ENCODE measurements at places on chromosomes 7 and 10.

GRCh38 chr7:2526659-2527504, 7.3 kb downstream of the LFNG start:
- DNase-seq, result no peak

- DNase-seq, result no peak
Observed at GRCh38 chr10:74641659-74642058, 184.7 kb upstream of the KAT6B start.

DNA sequence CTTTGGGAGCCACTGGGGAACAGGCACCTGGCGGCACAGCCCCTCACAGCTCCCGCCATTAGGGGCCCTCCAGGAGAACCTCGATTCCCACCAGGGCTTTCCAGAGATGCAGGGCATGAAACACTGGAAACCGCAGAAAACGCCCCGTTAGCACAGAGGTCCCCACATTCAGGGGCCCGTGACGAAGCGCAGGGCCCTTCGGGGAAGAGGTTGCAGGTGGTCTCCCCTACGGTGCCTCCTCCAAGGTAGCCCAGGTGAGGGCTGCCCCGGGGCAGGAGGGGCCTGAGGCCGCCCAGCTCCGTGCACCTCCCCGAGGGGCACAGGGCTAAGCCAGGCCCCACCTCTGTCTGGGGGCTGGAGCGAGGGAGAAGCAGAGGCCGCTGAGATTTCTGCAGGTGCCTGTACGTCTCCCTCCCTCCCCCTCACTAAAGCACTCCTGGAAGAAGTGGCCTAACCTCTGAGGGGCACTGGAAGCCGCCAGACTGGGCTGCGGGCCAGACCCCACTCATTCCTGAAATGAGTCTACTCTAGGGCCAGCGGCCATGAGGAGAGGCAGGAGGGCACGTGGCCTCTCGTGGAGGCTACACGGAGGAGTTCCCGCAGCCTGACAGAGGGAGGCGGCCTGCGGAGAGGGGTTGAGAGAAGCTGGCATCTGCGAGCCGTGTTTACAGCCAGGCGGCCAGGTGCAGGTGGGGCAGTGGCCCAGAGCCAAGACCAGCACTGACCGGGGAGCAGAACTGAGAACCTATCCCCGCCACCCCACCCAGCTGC, 6.9 kb downstream of the PDGFA start:
- no peak for DNase-seq

- DNase-seq, result no peak
Observed at GRCh38 chr7:28674359-28674782, 262.1 kb downstream of the CREB5 start.

GRCh38 chr10:4357911-4358310, 468.1 kb upstream of the AKR1E2 start:
- no peak for DNase-seq

DNA sequence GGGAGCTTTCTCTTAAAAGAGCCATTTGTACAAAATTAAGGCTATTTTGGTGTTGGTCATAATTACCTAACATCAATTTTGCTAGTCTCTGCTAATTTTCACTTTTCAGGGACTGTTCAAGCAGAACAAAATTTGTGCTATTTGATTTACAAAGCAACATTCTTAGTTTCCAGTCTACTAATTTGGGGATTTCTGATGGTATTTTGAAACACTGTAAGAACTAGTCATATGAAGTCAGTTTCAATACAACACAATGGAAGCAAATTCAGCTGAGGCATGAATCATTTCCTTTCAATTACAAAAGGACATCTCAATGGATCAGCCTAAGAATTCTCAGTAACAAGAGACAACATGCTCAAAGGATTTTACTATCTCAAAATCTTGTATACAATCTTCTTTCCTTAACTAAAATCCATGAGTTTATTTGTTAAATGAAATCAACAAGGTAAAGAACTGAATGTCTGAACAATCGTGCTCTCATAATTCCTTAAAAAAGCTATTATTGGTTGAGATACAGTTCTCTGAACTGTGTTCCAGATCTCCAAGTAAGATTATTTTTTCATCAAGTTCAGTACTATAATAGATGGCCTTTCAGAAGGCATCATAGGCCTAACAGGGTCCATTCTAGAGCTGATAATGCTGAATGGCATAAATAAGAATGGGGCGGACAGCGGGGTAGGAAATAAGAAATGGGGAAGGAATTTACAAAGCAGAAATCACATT, 144.6 kb downstream of the NRCAM start:
- DNase-seq, result peak; percentile 50

- DNase-seq, result no peak
Observed at GRCh38 chr7:36661135-36661840, 63.0 kb downstream of the AOAH start.

DNA sequence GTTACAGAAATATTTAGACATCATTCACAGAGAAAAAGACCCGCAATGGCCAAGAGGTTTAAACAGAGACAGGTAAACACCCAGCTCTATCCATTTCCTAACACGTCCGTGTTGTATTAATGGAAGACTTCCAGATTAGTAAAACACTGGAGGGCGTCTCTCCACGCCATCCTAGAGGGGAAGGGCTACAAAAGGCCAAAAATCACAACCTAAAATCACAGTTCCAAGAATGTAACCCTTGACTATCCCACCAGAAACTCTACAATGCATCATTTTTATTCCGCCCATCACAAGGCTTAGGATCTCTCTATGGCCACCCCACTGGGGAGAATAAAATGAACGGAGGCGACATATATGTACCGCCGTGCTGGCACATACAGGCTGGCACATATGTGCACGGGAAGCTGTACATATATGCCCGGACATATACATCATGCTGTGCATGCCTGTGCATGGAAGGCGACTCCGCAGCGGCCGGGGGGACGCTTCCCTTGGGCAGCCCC, 734 bp downstream of the PCLO start:
- no peak for DNase-seq

- no peak for DNase-seq
Observed at GRCh38 chr10:91540733-91541132, 92.1 kb downstream of the PPP1R3C start.

GRCh38 chr7:105046414-105046813, 32.4 kb downstream of the KMT2E start:
- no peak for DNase-seq

GRCh38 chr7:144470078-144470477, 66.6 kb upstream of the NOBOX start:
- no peak for DNase-seq

DNA sequence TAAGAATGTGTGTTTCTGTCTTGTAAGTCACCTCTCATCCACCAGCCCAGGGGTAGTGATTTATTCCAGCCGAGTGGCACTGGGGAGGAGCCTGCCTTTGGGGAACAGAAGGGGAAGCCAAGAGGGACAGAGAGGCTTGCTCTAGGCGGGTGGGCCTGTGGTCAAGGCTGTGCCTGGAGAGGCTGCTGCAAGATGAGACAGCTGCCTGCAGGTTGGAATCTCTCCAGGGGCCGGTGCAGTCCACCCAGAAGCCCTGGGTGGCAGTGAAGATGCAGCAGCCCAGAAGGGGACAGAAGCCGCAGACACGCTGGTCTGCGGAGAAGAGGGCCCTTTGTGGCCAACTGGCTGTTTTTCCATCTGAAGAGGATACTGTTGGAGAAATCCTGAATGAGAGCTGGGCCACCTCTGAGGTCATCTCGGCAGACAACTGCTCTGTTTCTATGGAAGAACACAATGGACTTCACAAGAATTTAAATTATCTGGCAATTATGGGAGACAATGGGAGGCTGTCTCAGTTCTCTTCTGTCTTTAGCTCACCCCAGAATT, 175.7 kb downstream of the GFRA1 start:
- DNase-seq, result no peak

- peak; percentile 51 for DNase-seq
Observed at GRCh38 chr7:40329601-40330153, 194.9 kb downstream of the SUGCT start.

DNA sequence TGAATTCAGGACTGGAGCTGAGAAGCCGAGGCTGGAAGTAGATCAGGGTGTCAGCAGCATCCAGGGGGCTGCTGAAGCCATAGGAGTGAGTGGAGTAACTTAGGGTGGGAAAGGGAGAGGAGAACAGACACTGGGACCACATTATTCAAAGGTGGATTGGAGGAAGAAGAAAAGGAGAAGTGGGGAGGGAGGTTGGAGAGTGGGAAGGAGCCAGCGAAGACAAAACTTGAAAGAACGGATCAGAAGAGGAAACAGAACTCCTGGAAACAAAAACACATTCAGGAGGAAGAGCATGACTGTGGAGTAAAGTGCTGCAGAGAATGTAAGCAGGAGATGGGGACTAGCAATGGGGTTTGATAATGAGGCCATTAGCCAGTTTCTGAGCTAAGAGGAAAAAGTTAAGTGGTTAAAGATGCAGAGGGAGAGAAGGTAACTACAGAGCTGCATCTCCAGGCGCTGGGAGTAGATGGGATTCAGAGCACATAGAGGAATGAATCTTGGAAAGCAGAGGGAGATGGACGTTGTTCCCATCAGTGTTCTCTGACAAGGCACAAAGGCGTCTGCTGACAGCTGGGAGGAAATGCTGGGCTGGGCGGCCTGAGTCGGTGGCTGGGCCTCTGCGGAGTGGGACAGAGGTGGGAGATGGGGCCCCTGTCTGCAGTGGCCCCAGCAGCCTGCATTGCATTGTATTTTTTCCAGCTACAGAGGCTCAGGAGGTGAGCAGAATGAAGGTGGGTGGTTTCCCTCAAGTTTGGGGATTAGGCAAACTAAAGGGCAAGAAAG, 63.1 kb upstream of the LEP start:
- no peak for DNase-seq

GRCh38 chr10:121049489-121049888, 198.3 kb downstream of the WDR11 start:
- DNase-seq, result no peak

DNA sequence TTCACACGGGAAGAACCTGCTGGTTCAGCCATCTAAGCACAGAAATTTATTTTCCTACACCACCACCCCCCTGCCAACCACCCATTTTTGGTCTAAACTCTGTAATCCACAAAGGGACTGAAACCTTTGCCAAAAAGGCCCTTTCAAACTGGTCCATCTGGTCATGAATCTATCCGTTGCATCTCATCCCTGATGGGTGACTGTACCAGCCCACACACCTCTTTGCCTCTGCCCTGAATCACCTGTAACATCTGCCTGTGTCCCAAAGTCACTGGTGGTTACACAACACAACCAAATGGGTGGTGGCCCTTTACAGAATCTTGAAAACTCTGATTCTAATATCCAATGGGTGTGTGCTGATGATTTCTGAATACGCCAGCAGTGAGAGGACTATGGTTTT, 503.4 kb downstream of the PARD3 start:
- DNase-seq, result no peak

- no peak for DNase-seq
Observed at GRCh38 chr10:5512331-5512730, 12.4 kb upstream of the CALML3 start.

- peak; percentile 75 for DNase-seq
Observed at GRCh38 chr7:116327752-116328151, 117.4 kb downstream of the TES start.

DNA sequence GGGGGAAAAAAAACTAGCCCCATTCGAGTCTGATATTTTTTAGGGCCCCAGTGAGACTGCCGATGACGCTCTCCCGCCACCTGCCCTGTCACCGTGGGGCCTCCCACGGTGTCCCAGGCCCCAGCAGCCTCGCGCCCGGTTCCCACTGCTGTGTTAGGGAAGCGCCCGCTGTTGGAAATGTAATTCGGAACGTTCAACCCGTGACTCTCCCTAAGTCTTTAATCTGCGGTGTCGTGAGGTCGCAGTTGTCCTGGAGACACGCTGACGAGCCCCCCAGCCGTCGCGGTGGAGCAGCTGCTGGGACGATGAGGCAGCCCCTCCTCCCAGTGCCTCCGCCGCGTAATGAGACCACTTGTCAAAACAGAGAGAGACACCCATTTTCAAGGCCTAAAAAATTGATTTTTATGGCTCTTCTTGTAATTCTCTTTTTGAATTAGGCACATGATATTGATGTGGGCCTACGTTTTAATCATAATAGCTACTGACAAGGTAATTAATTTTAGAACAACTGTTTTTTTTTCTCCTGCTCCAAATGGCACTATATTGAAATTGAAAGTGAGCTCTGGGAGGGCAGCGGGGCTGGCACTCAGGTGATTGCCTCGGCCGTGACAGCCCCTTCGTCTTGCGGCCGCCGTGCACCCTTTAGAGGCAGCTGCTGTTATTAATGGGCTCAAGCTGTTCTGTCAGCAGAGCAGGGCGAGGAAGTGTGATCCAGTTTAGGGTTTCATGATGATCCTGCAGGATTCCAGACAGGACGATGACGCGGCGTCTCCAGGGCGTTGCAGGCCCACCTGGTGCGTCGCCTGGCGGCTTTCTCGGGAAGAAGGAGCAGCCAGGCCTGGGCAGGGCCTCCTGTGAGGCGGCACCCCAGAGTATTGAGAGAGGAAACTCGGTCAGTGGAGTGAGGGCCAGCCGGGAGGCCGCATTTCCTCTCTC, 63.3 kb downstream of the NKX6-2 start:
- no peak for DNase-seq

GRCh38 chr10:76311752-76312636, 880.6 kb downstream of the LRMDA start:
- DNase-seq, result no peak

DNA sequence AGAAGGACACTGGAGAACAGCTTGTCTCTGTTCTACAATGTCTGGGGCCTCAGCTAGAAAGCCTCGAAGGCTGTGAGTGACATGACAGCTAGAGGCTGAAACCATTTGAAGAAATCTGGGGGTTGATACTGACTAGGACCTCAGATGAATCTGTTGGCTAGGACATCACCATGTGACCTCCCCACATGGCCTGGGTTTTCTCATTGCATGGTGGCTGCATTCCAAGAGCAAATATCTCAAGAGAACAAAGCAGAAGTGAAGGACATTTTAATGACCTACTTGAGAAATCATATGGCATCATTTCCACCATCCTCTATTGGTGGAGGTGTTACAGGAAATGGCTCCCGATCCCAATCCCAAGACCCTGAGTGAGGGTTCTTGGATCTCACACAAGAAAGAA, 450.6 kb upstream of the AUTS2 start:
- no peak for DNase-seq

DNA sequence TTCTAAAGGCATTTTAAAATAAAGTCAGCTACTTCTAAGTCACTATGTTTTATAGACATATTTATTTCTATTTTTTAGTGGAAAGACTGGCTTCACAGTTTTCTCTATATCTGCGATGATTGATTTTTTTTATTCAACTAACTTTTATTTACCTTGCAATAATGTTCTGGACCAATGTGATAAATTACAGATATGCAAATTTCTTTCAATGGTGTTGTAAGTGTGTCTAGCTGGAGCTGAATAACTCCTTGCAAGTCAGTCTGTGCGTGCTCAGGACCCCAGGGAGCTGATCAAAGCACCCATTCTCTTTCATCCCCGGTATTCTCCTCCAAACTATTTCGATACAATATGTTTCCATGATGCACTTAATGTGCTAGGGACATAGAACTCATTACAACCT, 9.7 kb downstream of the PTF1A start:
- DNase-seq, result no peak

DNA sequence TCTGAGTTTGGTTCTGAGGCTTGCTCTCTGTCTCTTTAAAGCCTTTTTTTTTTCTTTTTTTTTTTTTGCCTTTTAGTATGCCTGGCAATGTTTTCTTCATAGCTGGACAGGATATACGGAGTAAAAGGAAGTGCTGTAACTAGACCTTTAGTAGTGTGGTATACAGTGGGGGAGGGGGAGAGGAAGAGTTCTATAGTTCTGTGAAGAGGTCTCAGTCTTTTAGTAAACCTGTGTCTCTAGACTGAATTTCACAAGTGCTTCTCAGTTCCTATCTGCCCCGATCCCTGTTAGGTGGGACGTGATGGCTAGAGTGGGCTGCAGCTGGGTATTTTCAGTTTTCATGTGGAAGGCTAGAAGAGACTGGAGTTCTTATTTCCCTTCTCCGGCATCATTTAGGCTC, 3.1 kb upstream of the ABCC2 start:
- peak; percentile 63 for DNase-seq

GRCh38 chr7:112257073-112257472, 50.6 kb downstream of the ZNF277 start:
- no peak for DNase-seq

GRCh38 chr7:96789914-96790313, 80.3 kb upstream of the SEM1 start:
- no peak for DNase-seq

All from fibroblast of the conjunctiva (primary cell).